ENCODE measurements at places on chromosomes 13 and 19.

- no peak for DNase-seq
These were observed 135.9 kb downstream of the URI1 start for GRCh38 chr19:30077851-30078355.

DNA sequence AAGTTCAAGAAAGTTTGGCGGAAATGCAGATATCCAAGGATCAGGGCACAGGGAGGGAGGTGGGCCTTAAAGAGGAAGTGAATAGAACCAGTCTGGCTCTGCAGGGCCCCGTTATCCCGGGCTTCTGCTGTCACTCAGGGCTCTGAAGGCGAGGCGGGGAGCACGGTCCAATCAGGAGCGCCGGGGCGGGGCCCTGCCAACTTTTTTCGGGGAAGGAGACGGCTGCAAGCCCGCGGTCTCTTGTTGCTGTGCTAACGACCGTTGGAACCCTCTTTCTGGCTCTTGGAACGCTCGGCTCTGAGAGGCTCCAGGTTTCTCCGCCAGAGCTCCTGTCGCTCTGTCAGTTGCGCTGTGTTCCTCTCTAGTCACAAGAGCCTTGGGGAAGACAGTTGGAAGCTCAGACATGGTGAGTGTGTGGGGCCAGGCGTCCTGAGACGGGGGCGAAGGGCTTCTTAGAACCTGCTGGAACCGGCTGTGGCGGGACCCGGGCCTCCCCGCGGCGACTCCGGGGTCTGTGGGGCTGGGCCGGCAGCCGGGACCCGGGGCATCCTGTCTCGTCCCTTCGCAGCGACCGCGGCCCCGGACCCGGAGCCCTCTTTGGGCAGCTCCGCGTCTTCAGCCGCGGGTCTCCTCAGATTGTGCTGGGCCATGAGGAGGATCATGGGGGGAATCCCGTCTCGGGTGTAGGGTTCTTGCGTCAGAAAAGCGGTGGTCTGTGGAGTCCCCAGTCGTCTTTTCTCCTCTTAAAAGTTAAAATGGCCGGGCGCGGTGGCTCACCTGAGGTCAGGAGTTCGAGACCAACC lies 27.7 kb downstream of the ZNF844 start:
- peak; percentile 93 for DNase-seq

DNA sequence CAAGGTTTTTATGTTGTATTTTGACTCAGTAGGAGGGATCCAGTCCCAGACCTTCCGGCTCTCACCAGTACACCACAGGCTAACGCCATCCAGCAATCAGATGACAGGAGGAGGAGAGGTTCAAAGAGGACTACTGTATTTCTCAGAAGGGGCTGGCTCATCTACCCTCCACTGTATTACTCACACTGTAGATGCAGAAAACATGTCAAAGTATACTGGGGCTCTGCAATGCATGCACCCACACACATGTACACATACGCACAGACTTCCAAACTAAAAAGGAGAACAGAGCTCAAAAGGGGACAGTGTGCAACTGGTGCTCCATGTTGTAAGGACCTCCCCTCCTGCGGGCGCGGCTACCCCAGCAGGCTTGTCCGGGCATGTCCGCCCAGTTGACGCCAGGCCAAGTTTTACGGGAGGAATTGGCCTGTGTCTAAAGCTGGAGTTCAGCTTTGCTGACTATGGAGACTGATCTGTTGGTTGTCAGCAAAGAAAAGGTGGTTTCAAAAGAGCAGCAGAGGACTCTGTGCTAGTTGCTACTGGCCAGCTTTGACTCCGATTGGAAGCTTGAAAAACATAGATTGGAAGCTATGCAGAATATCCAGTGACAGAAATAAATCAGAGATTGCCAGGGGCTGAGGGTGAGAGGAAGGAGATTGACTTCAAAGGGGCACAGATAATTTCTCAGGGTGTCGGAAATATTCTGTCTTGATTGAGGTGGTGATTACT lies 314.2 kb downstream of the DLEU7 start:
- DNase-seq = peak; percentile 97

DNA sequence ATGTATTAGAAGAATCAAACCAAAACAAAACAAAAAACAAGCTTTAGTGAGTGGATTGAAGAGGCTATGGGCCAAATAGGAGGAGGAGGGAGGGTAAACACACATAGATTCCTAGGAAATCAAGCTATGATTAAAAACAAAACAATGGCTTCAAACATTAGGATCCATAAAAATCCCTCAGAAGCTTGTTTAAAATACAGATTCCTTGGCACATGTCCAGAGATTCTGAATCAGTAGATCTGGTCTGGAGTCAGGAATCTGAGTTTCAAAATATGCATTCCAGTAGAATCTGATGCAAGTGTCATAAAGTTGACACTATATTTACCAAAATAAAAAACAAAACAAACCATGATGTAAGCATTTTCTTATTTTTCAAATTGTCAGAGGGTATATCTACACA lies 692.8 kb upstream of the SGCG start:
- no peak for DNase-seq

DNA sequence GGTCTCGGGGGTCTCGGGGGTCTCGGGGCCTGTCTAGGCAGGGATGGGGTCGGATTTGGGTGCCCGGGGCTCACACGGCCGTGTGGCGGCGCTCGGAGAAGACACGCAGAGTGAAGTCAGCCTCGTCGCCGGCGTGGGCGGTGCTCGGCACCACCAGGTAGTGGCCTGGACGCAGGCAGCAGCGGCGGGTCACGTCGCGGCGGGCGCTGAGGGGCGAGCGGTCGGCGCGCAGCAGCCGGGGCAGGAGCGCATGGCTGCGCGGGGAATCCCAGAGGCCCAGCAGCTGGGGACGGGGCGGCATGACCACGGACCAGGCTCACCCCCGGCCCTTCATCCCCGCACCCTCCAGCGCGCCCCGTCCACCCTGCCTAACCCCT lies 8.2 kb downstream of the CAPN12 start:
- DNase-seq = no peak

DNA sequence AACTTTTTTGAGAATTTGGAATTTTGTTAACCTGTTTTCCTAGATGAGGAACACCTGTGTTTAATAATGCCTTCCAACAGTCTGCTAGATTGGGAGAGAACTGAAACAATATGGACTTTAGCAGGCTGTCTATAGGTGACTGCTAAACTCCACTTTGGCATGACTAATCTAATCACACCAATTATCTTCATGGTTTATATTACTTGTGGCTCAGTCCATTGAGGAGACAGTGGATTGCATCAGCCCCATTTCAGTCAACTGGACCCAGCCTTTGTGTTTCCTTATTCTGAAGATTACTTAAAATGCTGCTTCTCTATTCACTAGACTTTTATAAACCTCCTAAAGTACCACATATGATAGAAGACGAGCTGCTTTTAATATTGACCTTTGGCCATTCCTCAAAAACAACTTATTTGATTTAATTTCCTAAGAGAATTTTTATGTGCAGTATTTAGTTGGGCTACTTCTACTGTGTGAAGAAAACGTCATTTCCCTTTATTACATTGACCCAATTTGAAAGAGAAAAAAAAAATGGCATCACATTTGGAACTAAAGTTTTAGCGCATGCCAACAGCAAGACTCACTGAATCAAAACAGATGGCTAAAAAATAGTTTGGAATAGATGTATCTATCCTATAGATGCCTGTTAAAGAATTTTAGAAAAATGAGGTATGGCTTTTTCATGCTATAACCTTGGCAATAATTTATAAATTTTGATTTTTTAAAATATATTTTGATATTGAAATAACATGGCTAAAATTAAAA lies 295.8 kb downstream of the NDFIP2 start:
- DNase-seq = peak; percentile 26

DNA sequence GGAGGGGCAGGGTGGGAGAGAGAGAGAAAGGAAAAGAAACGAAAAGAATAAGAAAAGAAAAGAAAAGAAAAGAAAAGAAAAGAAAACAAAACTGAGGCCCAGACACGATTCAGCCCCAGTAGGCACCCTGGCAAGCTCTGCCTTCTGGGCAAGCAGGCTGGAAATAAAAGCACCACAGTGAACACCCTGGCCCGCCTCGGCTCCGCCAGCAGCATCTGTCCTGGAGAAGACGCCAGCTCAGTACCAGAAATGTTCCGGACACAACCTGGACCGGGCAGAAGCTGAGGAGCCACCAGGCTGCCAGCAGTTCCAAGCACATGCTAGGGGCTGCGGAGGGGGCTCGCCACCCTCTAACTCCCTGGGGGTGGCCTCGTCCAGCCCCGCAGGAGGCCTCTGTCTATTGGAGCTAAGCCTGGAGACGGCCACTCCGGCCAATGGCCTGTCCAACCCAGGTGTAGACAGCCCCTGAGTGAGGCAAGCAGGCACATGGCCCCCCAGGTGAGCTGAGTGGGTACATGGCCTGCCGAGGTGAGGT lies 11.4 kb upstream of the CPAMD8 start:
- DNase-seq = no peak

DNA sequence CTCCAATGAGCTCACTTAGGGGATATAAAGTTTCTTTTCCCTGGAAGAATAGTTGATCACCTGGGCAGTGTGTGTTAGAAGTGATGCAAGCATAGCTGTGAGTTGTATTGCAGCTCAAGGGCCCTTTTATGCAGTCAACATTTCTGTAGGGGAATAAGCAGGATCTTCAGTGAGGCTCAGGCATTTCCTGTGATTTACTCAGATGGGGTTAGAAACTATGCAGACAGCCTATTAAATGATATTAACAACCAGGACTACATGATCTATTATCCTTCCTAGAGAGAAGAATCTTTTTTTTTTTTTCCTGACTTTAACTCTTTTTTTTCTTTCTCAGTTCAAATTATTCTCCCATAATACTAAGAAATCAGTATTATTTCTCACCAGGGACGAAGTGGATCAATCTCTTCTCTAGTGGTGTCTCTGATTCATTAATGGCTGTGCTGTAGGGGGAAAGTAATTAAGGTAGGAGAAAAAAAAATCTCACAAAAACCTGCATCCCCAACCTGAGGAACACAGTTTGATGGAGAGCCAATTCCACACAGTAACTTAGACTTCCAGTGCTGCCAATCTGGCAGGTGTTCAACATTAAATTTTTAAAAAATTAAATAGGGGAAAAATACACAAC lies 126.4 kb upstream of the SLC10A2 start:
- DNase-seq = peak; percentile 31

GRCh38 chr19:41801792-41802211 lies 5.4 kb downstream of the CEACAM3 start:
- DNase-seq = no peak

- peak; percentile 83 for DNase-seq
These were observed 72.4 kb downstream of the STARD13 start for GRCh38 chr13:33213024-33213768.

DNA sequence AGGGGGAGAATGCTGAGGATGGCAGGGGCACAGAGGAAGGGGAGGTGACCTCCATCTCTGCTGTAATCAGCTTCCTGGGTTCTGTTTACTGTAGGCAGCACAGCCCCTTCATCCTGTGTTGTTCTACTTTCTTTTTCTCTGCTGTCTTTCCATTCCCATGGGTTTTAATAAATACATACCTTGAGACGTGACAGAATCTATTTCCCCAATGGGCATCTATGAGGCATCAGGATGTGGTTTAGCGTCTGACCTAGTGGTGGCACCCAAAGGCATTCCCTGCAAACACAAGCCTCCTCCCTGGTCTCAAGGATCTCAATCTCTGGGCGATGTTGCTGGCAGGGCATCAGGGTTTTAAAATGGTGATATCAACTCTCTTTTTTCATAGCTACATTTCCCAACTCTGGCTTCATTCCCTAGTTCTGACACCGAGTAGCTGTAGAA lies 60.8 kb downstream of the ALOX5AP start:
- peak; percentile 54 for DNase-seq

DNA sequence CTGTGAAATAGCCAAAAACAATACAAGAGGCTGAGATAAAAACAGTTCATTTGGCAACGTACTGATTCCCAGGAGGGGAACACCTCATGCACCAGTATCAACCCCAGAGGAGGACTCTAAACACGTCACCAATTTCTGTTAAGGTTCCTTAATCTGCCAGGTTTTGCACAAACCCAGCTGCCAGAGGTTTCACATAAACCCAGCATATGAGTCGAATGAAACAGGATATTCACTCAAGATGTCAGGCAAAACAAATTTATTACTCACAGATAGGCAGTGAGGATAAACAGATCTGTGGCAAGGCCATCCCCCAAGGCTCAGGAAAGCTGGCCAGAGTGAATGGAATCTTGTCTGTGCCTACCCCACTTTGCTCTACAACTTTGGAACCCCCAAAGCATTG lies 210.9 kb downstream of the GPC5 start:
- DNase-seq = peak; percentile 5

GRCh38 chr13:94705081-94706030 lies 7.0 kb downstream of the SOX21 start:
- peak; percentile 26 for DNase-seq

DNA sequence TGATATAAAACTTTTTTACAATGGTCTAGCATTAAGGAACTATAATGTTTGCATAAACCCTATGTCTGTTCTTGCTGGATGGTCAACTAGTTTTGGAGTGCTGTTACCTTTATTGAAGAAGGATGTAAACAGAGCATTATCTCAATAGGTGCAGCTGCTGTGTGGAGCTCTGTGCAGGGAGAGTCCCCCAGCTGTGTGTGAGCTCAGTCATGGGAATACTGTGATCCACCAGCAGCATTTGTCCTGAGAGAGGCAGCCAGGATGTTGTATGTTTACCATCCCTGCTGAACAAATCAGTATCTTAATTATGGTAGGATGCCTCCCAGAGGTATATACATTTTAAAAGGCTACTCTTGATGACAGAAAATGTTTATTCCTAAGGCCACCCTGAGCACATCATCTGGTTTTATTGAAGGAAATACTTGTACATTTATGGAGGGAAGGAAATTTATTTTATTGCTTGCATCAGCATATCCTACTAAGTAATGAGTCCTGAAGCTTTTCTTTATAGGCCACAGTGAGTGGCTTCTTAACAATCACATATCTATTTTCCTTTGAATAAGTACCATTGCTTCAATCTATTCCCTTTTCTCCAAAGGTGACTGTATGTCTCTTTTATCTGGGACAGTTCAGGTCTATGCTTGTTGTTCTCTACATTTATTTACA lies 11.7 kb downstream of the RAP2A start:
- DNase-seq = no peak

- peak; percentile 70 for DNase-seq
These were observed 1.7 kb upstream of the SLITRK5 start for GRCh38 chr13:87669379-87669978.

DNA sequence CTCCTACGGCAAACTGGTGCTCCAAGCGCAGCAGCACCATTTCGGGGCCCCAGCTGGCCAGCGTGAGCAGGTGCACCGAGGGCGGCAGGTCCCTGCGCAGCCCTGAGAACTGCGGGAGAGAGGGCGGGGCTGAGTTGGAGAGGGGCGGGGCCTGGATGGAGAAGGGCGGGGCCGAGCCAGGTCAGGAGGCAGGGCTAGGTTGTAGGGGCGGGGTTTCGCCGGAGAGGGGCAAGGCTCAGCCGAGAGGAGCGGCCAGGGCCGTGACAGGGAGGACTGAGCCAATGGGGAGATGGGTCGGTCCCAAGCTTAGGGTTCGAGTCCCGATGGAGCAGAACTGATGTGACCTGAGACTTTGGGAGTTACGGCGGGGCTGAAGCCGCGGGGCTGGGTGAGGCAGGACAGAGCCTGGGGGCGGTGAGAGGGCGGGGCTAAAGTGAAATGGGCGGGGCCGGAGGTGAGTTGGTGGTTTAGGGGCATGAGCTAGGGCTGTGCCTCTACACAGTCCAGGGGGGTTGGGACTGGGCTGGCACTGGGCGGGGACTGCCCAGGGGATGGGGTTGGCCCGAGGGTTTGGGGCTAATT lies 19.0 kb downstream of the MAN2B1 start:
- DNase-seq = peak; percentile 51

All from choroid plexus epithelial cell (primary cell).